ENCODE measurements at places on chromosomes 6 and 20. TPM values are rescaled to one million over a fixed set of nuclear protein-coding genes. Genes with fewer than 3 reads are reported as not detected.

Gene ARFGEF3
- total RNA-seq = 84.8 TPM

Gene LKAAEAR1
- total RNA-seq = 0.63 TPM

Gene SIRPD
- not detected for total RNA-seq

Gene SPDEF
- not detected for total RNA-seq

Gene C6orf58
- total RNA-seq = 2.2 TPM
